CD4-positive, alpha-beta T cell treated with Interleukin-15 for 4 hours (primary cell): ENCODE measurements at places on chromosomes 3 and 15.

GRCh38 chr15:60869851-60870250 lies 359.3 kb downstream of the RORA start:
- DNase-seq = no peak

DNA sequence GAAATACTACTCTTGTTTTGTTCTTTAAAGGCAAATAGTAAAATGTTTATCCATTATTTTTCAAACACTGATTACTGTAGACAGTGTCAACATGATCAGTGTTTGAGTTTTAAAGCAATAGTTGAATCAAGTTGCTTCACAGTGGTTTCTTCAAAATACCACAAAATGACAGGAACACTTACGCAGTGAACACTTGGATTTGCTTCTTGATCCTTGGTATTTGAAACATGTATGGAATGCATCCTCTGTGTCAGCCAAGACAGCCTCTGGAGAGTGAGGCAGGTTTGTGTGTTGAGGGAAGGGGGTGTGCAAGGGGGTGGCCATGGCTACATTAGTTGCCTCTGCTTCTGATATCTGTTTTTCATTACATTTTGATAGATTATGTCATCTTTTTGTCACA lies 413.0 kb downstream of the RBMS3 start:
- no peak for DNase-seq

DNA sequence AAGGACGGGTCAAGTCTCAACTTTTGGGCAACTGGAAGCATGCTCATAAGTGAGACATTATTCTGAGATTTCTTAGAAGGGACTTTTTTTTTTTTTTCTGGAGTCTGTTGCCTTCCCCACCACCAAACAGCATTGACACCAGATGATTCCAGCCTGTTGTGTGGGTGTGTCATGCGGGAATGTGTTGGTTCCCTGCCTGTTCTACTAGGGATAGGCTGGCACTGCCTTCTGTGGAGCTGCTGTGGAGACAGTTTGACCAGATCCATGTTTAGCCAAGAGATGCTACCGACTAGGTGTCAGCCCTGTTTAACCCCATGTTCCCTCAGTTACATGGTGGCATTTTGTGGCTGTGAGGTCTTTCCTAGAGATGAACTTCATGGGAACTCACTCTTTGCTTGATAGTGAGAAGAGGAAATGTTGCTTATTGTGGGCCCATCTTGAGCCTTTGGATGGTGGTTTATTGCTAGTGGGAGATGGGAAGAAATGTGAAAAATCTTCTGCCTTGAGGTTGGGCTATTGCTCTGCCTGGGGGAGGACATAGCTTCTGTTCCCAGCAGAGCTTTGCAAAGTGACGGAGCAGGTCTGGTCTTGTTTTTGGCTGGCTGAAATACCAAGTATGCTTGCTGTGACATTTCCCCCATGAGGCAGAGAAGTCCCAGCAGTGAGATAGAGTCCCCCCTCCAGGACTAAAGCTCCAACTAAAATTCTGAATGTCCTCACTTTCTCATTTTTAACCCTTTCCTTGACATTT lies 31.3 kb downstream of the TRAK1 start:
- DNase-seq = no peak

DNA sequence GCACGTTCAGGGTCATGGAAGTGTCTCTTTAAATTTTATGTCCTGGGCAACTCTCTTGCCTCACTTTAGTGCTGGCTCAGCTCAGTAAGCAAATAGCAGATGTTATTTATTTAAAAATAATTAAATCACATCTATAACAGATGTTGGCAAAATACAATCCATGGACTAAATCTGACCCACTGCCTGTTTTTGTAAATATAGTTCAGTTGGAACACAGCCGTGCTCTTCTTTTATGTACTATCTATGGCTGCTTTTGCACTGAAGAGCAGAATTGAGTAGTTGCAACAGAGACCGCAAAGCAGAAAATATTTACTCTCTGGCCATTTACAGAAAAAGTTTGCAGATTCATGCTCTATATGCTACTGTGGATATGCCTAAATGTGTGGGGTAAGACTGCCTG lies 79.2 kb downstream of the SAMMSON start:
- no peak for DNase-seq

- DNase-seq = no peak
Measured at GRCh38 chr3:90054311-90054710, 946.9 kb downstream of the EPHA3 start.

- no peak for DNase-seq
Measured at GRCh38 chr3:99651531-99651930, 13.1 kb downstream of the COL8A1 start.

GRCh38 chr15:70742928-70743327 lies 20.4 kb downstream of the UACA start:
- no peak for DNase-seq

DNA sequence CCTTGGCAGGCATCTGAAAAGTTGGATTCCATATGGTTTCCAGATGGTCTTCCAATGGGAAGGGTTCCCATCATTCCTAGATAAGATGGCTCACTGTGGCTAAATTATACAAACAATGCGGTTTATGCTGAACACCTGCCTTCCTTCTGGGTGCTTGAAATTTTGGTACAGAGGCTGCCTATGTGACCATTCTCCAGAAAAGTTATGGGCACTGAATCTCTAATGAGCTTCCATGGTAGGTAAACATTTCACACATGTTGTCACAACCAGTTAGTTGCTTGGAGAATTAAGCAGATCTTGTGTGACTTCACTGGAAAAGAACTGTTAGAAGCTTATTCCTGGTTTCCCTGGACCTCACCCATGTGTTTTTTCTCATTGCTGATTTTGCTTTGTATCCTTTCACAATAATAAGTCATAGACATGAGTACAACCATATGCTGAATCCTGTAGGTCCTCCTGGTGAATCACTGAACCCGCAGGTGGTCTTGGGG lies 30.1 kb downstream of the PLOD2 start:
- DNase-seq = no peak

DNA sequence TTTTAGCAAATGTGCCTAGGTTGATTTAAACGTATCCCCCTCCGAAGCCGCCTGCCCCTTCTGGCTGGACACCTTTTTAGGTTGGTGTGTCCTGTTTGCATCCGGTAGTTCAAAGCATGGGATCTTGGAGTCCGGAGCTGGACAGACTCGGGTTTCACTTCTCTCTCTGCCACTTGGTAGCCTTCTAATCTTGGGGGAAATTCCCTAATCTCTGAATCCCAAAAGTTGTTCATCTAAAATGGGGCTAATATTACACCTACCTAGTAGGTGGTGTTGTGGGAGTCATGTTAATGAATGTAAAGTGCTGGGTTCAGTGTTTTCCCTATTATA lies 760 bp downstream of the FANCI start:
- DNase-seq = no peak

DNA sequence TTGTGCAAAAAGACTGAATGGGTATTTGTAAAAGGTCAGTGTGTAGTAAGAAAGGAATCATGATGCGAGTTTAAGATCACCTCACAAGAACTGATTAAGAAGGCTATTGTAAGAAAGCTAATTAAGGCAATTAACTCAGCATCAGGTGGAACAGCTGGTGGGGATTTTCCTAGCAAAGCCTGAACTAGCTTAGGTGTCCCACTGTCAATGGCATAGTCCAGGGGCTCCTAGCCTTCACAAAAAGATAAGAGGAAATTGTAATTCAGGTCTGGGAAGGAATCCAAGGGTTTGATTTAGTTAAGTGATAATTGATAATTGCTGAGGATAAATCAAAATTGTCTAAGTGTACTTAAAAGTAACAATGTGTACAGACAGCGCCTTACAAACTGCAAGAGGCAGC lies 901.6 kb downstream of the TUSC7 start:
- no peak for DNase-seq

DNA sequence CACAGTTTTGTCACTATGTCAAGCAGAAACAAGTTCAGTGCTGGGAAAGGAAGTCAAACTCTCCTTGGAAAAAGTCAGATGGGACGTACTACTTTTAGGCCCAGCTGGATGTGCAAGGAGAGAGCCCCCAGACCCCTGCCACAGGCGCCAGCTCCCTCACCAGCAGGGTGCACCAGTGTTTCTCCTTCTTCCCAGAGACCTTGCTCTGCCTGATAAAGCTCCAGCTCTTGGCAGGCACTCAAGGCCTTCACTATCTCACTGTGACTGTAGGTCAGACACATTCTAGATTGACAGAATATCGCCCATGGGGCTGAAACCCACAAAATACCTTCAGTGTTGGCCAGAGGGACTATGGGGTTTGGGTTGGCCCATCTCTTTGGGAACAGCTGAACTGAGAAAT lies 54.8 kb upstream of the CHRNB4 start:
- DNase-seq = no peak

DNA sequence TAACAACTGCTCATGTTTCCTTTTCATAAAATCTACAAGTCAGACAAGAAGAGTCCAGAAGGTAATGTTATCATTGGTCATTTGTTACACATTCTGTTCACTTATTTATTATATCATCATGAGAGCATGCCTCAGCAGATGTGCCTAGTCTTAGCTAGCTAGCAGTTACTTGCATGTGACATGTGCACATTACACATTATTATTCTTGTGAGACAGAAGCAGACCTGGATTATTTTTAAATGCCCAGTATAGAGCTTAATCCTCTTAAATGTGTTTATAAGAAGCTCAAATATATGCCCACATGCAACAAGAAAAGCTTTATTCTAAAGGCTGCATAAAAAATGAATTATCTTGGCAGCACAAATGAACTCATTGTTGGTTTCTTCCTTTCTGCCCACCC lies 12.6 kb downstream of the YEATS2 start:
- no peak for DNase-seq

DNA sequence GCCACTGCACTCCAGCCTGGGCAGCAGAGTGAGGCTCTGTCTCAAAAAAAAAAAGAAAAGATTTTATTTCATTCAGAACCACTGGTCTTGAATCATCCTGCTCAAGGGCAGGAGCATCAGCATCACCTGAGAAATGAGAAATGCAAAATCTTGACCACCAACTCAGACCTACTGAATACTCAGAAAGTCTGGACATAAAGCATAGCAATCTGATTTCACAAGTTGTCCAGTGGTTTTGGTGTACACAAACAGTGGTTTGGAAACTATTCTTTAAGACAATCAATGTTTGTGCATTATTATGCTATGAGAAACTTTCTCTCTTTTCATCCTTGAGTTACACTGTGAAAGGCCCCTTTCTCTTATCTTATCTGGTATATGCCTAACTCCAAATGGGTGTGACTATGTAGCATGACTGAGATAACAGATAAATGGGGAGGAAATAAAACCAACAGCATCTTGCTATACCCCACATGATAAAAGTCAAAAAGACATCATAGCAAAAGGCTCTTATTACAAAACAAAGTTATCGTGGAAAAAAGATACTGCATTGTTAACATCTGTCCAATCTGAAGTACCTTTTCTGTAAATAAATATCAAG lies 174.2 kb upstream of the STT3B start:
- no peak for DNase-seq

GRCh38 chr3:129654131-129654530 lies 47.7 kb upstream of the PLXND1 start:
- DNase-seq = no peak

GRCh38 chr3:23075496-23075895 lies 127.6 kb upstream of the UBE2E2 start:
- DNase-seq = no peak
